ENCODE measurements at places on chromosomes 1 and 21.

DNA sequence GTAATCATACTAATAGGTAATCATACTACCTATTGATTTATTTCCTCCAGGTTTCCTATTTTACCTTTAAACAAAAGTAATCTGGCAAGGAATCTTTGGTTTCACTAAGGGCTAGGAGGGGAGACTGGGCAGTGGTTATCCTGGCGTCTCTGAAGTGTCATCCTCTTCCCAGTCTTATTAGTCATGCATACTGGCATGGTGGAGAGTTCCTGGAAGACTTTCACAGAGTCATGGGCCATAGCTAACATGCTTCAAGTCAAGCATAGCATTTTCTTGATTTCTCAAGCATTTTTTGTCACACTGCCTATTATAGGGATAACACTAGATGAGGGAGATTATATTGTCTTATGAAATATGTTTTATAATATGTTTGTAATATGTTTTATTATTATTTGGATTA lies 64.0 kb upstream of the ASB17 start:
- DNase-seq, result no peak

DNA sequence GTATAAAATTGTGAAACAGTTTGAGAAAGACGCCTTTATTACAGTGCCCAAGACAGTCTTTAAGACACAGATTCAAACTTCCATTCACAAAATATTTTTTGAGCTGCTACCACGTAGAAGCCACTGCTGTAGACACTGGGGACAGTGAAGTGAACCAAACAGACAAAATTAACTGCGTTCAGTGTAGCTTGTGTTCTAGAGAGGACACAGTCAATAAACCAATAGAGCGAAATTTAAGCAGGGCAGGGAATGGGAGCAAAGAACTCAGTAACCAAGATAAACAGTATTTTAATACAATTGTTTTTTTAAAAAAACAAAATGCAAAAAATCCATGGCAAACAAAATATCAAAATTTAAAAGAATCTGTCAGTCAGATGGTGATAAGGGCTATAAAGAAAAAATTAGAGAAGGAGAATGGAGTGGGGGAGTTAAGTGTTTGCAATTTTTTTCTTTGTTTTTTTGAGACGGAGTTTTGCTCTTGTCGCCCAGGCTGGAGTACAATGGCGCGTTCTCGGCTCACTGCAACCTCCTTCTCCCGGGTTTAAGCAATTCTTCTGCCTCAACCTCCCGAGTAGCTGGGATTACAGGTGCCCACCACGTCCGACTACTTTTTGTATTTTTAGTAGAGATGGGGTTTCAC lies 719 bp upstream of the PARS2 start:
- no peak for DNase-seq

DNA sequence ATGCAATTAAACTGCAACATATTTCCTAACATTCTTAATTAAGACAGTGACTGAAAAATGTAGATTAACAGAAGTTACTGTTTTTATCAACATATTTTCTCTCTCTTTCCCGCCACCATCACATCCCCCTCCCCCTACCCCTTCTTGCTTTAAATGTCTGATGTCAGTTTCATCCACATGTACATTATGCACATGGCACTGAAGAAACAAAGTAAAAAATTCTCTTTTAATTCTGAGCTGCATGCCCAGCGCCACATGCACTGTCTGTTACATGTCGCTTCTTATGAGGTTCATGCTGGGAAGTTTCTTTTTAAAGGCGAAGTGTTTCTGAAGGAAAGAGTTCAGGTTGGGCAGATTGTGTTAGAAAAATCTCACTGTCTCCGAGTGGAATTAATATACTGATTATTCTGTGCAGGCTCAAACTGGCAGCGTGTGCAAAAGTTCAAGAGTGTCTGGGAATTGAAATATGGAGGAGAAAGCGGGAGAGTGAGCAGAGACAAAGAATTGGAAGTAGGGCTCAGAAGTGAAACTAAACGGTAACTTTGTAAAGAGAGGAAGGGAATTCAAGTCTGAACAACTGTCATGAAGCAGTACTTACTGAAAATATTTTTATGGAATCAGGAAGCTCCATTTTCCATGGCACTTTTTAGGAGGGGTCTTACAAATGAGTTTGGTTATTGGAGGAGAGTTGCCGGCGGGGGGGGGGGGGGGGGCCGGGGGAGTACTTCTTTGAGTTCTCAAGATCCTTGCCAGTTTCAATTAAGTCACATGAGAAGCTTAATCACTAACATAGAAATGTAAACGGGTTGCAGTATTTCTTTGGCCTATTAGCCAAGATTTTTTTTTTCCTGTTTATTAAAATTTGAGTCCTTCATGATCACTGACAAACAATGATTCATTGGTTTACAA lies 217.6 kb downstream of the SDCCAG8 start:
- DNase-seq, result no peak

DNA sequence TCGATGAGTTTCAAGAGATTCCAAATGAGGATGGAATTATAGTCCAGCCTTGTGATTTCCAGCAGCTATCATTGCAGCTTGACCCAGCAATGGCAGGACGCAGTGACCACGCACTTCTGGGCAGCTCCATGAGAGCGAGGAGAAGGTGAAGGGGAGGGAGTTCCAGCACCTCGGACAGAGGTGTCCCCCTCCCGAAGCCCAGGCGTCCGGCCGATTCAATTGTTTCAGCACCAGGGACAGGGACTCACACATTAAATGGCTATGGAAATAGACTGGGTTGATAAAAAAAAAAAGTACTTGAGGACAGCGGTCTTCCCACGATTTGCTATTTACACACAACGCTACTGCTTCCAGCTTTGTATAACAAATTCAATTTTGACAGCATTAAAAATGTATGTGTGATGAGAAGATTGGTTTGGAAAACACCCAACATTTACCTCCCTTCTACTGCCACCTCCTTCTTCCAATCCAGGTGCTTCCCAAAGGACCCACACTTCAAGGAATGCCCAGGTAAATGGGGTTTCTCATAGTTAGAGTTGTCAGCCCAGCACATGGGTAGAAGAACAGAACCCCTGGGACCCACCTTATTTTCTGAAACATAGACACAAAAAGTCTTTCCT lies 71.8 kb downstream of the DISP3 start:
- DNase-seq, result peak; percentile 54

DNA sequence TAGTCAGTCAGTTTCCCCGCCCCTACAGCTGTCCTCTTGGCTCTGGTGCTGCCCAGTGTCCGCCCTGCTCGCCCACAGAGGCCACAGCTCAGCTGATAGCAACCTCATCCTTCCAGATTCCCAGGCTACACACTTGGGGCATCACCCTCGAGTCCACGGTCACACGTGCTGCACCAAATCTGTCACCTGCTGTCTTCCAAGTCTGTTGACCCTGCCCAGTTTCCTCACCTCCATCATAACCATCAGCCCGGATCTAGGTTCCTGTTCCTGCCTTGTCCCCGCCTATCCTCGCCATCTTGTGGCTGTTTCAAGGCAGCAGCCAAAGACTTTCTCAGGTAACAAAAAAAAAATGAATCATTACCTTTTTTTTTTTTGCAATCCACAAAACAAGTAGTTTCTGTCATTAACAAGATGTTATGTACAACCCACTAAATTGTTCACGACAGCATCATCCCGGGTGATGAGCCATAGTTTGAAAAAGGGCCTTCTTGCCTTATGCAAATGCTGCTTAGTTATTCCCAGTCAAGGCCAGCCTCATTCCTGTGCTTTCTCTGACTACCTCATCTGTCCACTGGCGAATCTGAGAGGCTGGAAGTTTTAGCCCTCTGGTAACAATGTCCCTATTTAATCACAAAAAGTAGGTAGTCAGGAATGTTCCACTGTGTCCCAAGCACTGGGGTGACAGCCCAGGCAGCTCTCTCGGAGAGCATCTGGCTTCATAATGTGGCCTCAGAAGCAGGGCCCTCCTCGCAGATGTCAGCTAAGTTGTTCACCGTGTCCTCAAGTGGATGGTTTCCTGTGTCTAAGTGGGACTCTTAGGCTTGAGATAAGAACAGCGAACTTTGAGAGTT lies 4.9 kb upstream of the MIIP start:
- peak; percentile 34 for DNase-seq

DNA sequence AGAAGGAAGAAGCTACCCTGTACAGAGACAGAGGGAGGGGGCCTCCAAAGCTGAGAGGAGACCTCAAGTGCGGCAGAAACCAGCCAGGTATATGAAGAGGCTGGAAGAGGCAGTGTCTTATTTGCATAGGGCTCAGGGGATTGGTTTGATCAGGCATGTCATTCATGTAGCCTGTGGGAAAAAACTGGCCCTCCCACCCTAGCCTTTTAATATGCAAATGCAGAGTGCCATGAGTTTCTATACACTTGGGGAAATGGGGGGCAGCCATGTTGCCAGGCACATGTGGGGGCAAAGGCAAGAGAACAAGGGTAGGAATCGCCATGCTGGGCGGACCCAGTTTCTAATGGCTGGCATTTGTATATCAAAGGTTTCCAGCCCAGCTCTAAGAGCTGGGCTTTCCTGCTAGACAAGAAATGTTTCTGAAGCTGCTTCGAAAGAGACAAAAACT lies 172.7 kb downstream of the RASAL2 start:
- no peak for DNase-seq

DNA sequence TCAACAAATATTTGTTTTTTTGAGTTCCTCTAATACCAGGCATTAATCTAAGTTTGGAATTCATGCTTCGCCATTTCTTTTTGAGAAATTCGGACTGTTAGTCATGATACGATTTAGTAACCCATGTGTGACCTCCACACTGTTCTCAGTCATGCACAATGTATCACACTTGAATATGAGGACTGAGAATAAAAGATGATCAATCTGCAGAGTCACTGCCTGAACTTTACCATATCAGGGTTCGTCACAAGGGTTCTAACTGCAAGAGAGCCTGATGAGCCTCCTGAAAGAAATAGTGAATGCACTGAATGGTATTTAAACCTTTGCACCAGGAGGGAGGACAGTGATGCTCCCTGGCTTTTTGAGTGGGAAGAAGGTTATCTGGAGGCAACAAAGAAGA lies 10.9 kb upstream of the FASLG start:
- DNase-seq, result no peak

DNA sequence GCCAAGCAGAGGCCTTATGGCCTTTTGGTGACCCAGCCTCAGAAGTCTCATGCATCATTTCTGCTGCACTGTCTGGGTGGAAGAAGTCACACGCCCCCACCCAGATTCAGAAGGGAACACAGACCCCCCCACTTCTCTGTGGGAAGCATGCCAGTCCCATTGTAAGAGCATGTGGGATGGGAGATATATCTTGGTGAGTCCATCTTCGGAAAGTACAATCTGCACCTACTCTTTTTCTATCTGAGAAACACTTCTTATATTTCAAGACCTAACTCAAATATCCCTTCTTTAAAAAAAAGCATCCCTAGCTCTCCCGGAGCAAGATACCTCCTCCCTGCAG lies 159.6 kb upstream of the FGGY start:
- DNase-seq, result no peak

DNA sequence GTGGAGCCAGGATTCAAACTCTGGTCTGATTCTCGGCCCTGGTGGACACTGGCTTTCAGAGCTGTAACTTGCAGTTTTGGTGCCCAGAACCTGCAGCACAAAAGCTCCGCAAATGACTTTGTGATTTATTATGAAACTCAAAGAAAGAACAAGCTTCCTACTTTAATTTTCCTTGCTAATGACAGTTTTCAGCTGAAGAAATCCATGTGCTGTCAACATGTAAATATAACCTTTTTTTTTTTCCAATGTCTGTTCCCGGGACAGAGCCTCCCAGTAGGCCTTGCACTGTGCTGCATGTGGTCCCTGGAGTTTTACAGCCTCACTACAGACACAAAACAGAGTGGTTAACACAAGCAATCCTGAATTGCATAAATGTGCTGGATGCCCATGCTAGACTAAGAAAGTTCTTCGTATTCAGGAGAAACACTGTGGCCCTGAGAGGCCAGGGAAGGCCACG lies 62.3 kb upstream of the ANGPTL1 start:
- no peak for DNase-seq

GRCh38 chr1:160125746-160126145 lies 10.2 kb downstream of the ATP1A2 start:
- DNase-seq, result no peak

DNA sequence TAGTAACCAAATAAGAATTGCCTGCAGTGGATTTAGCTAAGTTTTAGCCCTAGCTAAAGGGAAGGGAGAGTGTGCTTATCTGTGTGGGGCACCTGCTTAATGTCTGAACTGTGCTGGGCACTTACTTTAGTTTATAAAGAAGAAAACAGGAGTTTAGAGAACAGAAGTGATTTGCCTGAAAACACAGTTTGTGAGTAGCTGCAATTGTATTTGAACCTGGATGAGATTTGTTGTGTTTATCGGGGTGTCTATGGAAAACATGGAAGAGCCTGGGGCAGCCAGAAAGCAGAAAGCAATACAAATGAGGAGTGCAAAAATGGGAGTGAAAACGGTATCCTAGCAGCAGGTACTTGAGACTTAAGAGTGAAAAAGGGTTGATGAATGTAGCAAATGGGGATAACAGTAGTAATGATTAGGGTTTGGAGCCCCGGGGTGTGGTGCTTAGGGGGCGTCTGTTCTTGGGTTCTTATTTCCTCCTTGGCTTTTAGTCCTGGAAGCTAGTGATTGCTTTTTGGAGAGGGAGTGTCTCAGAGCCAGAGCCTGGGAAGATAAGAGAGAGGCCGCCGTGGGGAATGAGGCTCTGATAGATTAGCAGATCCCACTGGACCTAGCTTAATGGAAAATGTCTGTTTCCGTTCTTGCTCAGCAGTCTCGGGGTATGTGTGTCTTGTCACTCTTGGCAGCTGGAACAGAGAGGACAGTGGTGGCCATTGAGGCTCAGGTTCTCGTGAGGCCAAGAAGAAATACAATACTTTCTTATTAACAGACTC lies 5.6 kb downstream of the PRCC start:
- no peak for DNase-seq

DNA sequence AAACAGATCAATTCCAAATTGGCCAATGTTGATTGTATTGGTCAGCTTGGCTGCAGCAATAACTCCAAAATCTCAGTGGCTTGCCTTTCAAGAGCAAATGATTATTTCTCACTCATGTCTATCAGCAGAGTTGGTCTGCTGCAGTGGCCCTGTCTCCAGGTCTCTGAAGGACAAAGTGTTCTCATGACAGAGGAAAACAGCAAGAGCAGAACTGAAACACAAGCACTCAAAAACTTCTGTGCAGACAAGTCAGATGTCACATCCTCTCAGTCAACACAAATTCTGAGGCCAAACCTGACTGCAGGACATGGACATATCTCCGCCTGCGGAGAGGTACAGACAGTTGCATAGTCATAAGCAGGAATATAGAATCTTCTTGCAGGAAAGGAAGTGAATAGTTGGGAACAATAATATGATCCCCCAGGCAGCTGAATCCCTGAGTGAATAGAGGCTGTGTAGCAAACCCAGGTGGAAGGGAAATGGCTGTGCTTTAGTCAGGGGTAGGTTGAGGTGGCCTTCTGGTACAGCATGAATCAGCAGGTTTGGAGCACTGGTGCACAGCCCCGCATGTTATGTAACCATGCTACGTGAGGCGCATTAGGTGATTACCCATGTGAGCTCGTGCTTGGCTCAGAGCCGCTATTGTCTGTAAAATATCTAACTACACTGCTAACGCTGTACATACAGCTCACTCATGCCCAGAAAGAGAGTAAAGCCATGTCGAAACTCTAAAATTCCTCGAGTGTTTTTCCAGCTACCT lies 17.1 kb upstream of the UBE2U start:
- no peak for DNase-seq
